Kidney capillary endothelial cell (primary cell): ENCODE measurements at places on chromosomes 3 and 15.

GRCh38 chr15:99645543-99645935 lies 79.8 kb downstream of the MEF2A start:
- DNase-seq = no peak

- no peak for DNase-seq
Measured at GRCh38 chr3:16101295-16102186, 72.9 kb upstream of the GALNT15 start.

GRCh38 chr15:70204652-70205051 lies 106.9 kb upstream of the TLE3 start:
- no peak for DNase-seq

DNA sequence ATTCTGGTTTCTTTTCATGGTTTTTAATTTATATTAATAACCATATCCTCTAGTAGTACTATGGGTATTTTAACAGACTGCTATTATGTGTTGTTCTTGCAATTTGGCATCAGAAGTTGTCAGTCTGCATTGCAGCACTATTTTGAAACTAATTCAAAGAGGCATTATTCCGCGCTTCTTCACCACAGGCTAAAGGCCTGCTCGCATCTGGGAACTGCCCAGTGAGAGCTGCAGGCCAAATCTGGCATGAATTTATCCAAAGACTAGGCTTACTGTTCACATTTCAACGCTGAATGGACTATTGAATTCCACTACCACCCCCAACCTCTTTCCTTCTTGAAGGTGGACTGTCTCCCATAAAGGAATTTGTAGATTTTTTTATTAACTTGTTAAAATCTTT lies 310.4 kb upstream of the NR2F2 start:
- no peak for DNase-seq

- no peak for DNase-seq
Measured at GRCh38 chr3:103308921-103309320, 874.1 kb downstream of the ZPLD1 start.
